ENCODE measurements at places on chromosomes 2 and 18. TPM values are rescaled to one million over a fixed set of nuclear protein-coding genes. Genes with fewer than 3 reads are reported as not detected.

The ASXL3 gene
- total RNA-seq: 1.5 TPM

DNA sequence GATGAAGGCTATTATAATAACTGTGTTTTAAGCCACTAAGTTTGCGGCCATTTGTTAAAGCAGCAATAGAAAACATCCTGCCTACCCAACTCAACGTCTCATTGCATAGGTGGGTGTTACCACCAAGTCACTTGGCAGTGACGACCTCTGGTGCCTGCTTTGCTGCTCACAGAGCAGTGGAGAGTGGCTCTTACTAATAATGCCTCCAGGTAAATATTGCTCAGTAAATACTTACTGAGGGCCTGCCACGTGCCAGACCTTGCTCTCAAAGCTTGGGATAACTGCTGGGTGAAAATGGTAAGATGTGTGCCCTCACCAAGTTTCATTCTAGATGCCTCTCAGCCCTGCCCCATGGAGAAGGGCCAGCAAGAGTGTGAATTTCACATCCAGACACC is 27.7 kb downstream of the ITGA6 start:
- DNase-seq: no peak

- no peak for DNase-seq
Observed at GRCh38 chr2:109171444-109172334, 42.7 kb downstream of the SH3RF3 start.

DNA sequence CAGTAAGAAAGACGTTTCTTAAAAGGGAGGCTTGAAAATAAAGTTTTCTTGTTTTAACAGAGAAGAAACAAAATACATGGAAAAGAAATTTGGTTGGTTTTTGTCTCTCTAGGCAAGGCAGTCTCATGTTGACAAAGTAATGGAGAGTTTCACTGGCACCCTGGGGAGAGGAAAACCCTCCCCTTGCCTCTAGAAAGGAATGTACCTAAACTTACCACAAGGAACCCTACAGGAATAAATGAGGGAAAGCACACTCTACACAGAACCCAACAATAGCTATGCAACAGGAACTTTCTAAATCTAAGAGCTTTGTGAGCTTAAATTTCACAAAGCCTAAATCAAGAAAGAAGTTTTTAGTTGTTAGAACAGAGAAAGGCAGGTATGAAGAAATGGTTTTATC is 37.0 kb downstream of the FIGN start:
- no peak for DNase-seq

GRCh38 chr18:74946646-74947375 is 262.1 kb downstream of the PTGR3 start:
- DNase-seq: no peak
